ENCODE measurements at places on chromosomes 13 and 19.

DNA sequence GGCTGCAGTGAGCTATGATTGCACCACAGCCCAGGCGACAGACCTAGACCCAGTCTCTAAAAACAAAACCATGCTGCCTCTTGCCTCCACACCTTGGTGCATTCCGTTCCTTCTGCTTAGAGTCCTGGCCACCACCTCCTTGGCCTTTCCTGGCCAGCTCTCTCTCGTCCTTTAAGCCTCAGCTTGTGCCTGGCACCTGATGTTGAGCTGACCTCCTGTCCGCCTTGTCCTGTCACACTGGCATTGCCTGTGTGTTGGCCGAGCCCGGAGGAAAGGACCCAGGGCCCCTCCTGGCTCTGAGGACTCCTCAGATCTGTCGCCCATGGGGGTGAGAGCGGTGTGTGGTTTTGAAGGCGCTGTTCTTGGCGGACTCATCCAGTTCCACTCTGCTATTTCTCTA, 143.3 kb downstream of the STK24 start:
- DNase-seq, result no peak

GRCh38 chr13:113589251-113589960, 4.9 kb downstream of the TFDP1 start:
- DNase-seq, result no peak

DNA sequence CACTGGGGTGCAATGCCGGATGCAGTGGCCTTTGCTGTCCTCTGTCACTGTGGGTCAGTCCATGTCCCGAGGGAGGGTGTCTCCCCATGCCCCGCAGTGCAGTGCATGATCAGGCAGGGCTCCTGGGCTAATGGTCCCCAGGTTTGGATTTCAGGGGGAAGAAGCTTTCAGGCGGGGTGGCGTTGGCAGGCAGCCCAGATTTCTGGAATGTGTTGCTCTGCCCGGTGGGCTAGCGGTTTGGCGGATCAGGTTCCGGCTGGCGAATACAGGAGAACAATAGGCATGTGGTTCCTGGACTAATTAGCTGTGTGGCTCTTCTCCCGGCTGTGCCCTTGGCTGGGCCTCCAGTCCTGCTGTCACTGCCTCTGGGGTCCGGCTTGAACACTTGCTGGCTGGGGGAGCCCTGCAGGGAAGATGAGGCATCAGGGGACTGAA, 141.3 kb downstream of the FGF9 start:
- no peak for DNase-seq

DNA sequence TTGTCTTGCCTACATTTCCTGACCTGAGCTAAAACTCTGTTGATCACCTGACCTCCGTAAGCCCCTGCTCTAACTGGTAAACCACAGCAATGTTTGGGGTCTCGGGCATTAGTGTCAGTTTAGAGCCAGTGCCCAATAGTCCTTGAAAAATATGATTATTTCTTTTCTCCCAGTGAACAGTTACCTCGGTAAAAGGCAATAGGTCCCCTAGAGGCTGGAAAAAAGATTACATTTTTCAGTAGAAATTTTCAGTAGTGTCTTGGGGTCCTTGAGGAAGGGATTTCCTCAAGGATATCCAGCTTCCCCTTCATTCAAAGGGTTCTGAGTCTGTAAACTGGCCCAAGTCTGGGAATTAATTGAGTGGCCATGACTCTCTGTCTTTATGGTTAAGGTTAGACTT, 177.5 kb downstream of the SLC7A1 start:
- no peak for DNase-seq

GRCh38 chr19:19170053-19170872, at the start of gene MEF2B:
Gene MEF2B (minus strand): TSS chr19:19170263. CDS start chr19:19150735, 19,528 bp downstream.
- no peak for DNase-seq

GRCh38 chr13:46687810-46688209, 109.2 kb downstream of the ESD start:
- DNase-seq, result no peak
